ENCODE measurements at places on chromosomes 7 and 10.

DNA sequence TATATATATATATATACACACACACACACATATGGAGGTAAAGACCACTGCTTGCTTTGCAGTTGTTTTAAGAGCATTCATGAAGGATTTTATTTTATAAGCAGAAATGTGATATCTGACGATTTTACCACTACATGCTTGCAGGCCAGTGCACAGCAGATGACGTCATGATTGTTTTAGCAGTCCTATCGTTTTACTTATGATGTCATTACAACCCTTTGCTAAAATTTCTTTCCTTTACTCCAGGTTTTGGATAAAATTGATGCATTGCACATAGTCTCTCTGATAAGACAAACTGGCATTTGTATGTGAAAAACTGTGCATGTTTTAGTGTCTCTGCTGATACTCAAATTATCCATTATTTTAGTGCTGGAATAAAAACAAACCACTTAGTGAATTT is 9.2 kb downstream of the EGFR start:
- DNase-seq: no peak

DNA sequence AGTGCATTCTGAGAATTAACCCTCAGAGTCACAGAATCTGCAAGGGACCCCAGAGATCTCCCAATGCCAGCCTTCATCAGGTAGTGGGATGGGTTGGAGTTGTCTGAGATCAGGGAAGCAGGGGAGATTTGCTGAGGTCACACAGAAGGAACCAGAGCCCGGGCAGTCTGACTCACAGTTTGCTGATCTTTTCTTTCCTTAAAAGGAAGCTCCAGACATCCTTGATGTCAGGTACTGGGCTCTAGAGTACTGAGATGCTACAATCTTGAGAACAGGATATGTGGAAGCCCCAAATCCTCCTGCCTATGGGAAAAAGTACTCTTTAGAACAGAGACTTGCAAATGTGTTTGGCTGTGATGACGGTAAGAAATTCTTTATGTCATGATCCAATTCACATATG is 706 bp downstream of the TBATA start:
- no peak for DNase-seq

- no peak for DNase-seq
These were observed 634.2 kb upstream of the AUTS2 start for GRCh38 chr7:68964060-68964459.

- DNase-seq: no peak
These were observed 520 bp downstream of the MOSPD3 start for GRCh38 chr7:100612730-100613390.

GRCh38 chr10:113094114-113094486 is 144.1 kb downstream of the TCF7L2 start:
- DNase-seq: no peak

DNA sequence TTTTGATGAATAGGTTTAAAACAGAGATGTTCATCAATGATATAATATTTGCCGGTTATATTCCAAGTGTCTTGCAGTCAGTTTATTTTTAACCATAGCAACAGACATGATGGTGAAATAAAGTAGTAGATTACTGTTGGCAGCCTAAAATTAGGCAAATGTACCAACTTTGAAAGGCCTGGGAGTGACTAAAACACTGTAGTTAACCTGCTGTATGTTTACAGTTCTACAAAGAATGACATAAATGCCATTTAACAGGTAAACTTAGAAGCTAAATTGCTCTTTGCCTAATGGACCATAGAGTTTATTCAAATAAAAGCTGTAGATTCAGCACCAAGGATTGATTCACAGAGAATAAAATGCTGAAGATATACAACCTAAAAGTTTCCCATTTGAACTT is 64.1 kb downstream of the PHTF2 start:
- DNase-seq: no peak

DNA sequence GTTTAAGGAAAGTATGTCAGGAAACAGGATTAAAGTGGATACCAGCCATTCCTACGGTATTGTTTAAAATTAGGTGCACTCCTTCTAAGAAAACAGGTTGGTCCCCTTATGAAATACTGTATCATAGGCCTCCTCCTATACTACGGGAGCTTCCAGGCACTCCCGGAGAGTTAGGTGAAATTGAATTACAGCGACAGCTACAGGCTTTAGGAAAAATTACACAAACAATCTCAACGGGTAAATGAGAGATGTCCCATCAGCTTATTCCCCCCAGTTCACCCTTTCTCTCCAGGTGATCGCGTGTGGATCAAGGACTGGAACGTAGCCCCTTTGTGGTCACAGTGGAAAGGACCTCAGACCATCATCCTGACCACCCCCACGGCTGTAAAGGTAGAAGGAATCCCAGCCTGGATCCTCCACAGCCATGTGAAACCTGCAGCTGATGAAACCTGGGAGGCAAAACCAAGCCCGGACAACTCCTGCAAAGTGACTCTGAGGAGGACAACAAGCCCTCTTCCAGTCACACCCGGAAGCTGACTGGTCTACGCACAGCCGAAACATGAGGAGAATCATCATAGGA is 25.1 kb upstream of the GHITM start:
- DNase-seq: no peak

DNA sequence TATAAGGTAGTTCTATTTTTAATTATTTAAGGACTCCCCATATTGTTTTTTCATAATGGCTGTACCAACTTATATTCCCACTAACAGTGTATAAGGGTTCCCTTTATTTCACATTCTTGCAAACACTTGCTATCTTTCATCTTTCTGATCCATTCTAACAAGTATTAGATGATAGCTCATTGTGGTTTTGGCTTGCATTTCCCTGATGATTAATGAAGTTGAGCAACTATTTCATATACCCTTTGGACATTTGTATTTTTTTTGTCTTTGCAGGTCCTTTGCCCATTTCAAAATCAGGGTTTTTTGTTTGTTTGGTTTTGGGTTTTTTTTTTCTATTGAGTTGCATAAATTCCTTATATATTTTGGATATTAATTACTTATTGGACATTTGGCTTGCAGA is 107.2 kb downstream of the EPC1 start:
- DNase-seq: peak; percentile 52

- DNase-seq: peak; percentile 73
These were observed 78.1 kb downstream of the TPST1 start for GRCh38 chr7:66283003-66283920.

- DNase-seq: no peak
These were observed 132.7 kb downstream of the SH3PXD2A start for GRCh38 chr10:103722632-103723031.

DNA sequence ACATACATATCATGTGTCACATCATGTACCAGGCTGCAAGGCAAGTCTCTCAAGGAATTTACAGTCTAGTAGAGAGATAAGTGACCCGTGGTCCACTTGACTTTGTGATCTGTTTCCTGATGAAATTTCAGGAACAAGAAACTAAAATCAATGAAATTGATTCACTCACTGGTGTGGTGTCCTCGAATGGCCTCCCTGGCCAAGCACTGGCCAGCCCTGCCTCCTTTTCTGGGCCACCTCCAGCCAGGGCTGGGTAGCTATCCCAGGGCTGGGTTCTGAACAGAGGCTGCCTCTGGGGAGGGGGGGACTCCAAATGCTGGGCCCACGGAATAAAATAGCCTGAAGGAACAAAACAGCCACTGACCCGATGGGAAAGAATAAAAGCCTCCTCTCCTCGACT is 182.2 kb downstream of the HERPUD2 start:
- DNase-seq: no peak

GRCh38 chr10:30959836-30960210 is 71.8 kb downstream of the ZNF438 start:
- DNase-seq: no peak

GRCh38 chr10:120260456-120260855 is 196.6 kb upstream of the PLPP4 start:
- DNase-seq: no peak

DNA sequence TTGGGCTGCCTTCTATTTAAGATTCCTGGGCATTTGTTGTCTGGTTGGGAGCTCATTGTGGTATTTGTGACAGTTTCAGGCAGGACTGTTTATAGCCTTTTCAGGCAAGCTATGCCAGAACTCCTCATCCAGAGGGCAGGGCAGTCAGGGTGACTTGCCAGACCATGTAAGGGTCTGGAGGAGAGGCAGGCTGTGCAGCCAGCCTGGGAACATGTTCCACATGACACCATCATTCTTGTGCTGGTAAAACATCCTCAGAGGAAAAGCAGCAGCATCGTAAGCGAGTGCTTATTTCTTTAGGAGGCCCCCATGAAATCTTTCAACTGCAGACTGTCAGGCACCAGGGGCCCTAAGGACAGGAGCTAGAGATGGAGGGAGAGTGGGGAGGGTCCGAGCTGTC is 44.0 kb upstream of the SORBS1 start:
- DNase-seq: no peak

GRCh38 chr10:133282846-133283390 is 6.2 kb upstream of the ADAM8 start:
- DNase-seq: no peak

- peak; percentile 86 for DNase-seq
These were observed 26.5 kb downstream of the TNRC18 start for GRCh38 chr7:5396999-5397663.

DNA sequence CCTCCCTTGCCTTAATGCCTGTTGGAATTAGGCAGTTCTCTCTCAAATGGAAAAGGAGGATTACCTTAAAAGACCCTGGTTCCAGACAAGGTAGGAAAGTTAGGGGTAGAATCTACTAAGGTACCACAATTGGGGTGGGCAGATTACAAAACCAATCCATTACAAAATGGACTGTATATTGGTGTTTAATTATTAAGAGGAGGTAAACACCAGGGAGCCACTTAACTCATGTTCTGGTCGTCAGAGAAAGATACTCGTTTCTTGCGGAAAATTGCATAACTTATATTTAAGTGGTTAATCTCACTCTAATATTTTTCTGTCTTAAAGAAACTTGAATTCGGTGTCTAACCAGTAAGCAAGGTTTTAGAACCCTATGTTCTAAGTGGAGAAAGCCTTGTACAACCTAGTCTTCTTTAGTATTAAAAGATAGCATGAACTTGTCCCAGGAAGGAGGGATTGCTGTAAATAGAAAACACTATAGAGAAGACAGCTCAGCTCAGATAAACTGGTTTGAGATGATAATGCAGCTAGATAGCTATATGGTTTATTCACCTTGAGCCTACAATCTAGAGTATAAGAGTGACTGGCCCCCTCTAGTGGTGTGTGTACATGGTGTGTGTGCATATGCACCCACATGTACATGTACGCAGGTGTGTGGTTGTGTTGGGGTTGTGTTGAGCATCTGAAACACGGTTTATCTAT is 58.0 kb upstream of the STRIP2 start:
- DNase-seq: no peak

- DNase-seq: no peak
These were observed 34.9 kb upstream of the PRSS1 start for GRCh38 chr7:142714375-142714774.

GRCh38 chr7:70317356-70317755 is 719.1 kb downstream of the AUTS2 start:
- no peak for DNase-seq
